ENCODE measurements at places on chromosomes 1 and 21.

DNA sequence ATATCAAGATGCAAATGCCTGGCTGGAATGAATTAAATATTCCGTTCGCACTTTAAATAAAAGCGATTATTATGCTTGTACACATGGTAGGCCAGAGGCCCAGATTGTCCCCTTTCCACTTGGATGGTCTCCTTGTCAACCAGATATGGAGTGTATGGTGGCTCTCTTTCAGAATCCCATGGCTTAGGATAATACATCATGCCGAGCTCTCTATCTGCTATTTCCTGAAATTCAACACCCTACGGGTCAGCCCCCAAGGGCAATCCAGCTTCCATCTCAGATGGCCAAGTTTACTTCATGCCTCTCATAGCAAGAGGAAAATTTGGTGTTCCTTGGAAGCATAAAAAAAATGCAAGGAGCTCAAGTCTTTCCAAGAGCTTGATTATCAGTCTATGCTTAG lies 25.4 kb upstream of the FMO1 start:
- no peak for DNase-seq

DNA sequence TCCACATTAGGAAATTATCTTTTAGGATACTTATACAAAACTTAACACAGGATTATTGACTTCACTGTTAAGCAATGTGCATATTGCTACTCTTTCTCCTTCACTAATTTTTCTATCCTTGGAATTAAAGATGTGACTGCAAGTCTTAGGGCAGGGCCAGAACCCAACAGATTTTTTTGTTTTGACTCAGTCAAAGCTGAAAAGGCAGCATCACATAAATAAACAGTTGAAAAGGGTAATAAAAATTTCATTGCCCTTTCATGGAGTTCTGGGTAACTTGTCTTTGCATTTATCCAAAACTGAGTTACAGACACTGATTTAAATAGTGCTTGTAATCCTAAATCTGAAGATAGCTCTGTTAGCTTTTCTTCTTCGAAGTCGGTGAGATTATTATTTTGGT lies 1.9 kb upstream of the TMEM35B start:
- no peak for DNase-seq

GRCh38 chr1:222047366-222047765 lies 305.5 kb upstream of the DUSP10 start:
- DNase-seq: no peak

DNA sequence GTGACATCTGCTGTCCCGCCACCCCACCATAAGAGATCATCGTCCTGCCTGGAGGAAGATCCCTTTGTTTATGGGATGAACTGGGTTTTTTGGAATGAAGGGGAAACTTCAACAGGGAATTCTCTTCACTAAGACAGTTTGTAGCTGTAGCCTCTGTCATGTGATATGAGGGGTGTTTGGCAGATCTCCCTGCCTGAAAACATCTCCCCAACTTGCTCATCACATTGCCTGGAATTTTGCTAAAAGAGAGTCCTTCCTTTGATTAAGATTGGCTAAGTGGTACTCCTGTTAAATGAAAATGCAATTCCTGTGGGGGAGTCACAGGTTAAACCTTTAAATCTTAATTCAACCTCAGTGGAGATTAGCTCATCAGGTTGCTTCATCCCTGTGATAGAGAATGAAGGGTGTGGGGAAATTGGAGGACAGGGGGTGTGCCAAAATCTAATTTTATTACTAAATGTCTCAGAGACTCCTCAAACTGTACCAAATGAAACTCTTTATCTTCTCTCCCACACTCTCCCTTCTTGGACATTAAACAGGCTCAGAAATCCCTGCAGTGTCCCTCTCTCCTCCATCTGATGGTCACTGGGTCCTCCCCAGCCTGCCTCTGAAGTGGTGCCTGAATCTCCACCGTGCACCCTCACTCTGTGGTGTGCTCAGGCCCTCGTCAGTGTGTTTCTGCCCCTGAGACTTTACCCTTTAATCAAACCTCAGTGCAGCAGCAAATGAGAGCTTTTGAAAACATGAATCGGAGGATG lies 54.8 kb downstream of the IER5 start:
- no peak for DNase-seq

DNA sequence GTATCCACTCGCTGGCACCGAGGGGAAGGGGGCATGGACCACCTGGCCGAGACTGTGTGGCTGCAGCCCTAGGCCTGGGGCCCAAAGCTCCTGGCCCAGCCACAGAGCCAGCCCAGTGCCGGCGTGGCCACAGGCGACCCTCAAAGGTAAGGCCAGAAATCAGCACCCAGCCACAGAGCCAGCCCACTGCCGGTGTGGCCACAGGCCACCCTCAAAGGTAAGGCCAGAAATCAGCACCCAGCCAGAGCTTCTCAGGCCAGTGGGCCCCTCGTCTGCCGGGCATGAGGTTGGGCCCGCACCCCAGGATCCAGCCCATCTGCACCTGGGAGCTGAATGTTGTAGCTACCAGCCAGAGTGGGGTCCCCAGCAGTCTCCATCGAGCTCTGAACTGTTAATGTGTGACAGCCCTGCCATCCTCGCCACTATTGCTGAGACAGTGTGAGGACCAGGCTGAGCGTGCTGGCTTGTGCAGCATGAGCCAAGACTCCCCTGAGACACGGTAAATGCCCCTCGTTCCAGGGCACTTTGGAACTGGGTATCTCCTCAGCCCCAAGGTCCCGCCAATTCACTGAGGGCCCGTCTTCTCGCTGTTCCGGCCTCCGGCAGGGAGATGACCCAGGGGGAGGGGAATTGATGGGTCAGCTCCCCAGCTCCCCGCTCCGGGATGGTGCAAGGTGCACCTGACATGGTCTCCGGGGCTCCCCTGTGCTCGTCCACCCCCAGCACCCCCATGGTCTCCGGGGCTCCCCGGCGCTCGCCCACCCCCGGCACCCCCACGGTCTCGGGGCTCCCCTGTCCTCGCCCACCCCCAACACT lies 4.7 kb upstream of the FTCD start:
- no peak for DNase-seq

Measured in activated CD4-positive, alpha-beta T cell treated with anti-CD3 and anti-CD28 coated beads for 4 hours (primary cell).